GM12878 (cell line): ENCODE measurements at places on chromosomes 3 and 15. TPM values are rescaled to one million over a fixed set of nuclear protein-coding genes. Genes with fewer than 3 reads are reported as not detected.

- H3K4me1 ChIP-seq = no peaks in the 10 kb centered on the region
- H3K27ac ChIP-seq = no peak overlapping the region
- no peaks in the 10 kb centered on the region for H3K27me3 ChIP-seq
- no peak for DNase-seq
- peaks cover 6% of the 10 kb centered on the region for H3K36me3 ChIP-seq
Measured at GRCh38 chr15:30939161-30939560, 35.4 kb downstream of the FAN1 start.

DNA sequence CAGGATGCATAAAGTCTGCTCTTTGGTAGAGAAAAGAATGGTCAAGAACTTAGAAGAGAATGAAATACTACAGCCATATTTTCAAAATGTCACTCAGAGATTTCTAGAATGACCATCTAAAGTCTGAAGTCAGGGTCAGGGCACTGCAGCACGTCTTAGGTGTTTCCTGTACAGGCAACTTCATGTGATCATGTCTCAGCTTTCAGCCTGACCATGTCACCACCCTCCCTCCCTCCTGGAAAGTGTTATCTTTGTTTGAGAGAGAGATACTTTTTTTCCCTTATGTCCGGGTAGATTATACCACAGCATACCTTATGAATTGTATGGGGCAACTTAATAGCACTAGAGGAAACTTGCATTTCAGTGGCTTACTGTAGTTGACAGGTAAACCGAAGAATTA is 558.0 kb upstream of the TGFBR2 start:
- no peaks in the 10 kb centered on the region for H3K4me1 ChIP-seq
- H3K36me3 ChIP-seq = no peaks in the 10 kb centered on the region
- no peak overlapping the region for H3K4me3 ChIP-seq
- no peak for DNase-seq

DNA sequence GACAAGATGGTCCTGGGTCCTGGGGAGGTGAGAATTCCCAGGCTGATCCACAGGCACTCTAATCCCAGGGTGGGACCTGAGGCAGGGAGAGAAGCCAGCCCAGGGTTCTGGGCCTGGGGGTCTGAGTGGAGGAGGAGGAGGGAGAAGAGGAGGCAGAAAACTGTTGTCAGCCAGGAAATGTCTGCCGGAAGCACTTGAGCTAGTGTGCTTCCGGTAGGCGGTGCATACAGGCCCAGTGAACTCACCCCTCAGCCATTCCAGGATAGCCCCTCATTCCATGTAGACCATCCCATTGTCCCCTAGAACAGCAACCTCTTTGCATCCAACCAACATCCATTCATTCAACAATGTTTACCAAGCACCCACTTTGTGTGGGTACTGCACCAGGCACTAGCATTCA is 47.9 kb upstream of the LCTL start:
- H3K4me3 ChIP-seq = no peak overlapping the region
- H3K4me1 ChIP-seq = peaks cover 3% of the 10 kb centered on the region; the same call in 1 of the 2 replicates
- H3K36me3 ChIP-seq = no peaks in the 10 kb centered on the region
- no peak overlapping the region for H3K27ac ChIP-seq

DNA sequence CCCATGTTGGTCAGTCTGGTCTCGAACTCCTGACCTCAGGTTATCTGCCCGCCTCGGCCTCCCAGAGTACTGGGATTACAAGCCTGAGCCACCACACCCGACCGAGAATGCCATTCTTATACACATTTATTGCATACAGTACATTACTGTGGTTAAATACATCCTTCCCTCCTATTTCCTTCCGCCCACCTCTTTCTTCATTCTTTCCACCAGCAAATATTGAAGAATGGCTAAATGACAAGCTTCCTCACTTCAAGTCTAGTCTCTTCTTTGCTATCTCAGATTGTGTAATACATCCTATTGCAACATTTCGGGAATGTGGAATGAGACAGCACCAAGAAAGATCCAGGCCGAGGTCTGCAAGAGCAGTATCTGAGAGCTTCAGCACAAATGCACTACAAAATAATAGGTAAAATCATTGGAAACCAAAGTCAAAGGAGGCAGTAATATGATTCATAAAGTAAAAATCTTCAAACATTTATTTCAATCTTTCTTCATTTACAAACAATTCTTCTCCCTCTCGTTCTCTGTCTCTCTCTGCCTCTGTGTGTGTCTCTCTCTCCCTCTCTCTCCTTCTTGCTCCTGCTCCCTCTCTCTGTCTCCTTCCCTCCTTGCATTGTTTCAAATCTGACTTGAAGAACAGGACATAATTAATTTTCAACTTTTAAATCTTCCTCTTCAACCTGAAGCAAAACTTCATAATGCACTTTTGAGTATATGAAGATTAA is 94.7 kb upstream of the TGFBR2 start:
- H3K27me3 ChIP-seq = no peaks in the 10 kb centered on the region
- no peak for DNase-seq
- H3K4me1 ChIP-seq = no peaks in the 10 kb centered on the region
- H3K36me3 ChIP-seq = no peaks in the 10 kb centered on the region
- no peak overlapping the region for H3K4me3 ChIP-seq

DNA sequence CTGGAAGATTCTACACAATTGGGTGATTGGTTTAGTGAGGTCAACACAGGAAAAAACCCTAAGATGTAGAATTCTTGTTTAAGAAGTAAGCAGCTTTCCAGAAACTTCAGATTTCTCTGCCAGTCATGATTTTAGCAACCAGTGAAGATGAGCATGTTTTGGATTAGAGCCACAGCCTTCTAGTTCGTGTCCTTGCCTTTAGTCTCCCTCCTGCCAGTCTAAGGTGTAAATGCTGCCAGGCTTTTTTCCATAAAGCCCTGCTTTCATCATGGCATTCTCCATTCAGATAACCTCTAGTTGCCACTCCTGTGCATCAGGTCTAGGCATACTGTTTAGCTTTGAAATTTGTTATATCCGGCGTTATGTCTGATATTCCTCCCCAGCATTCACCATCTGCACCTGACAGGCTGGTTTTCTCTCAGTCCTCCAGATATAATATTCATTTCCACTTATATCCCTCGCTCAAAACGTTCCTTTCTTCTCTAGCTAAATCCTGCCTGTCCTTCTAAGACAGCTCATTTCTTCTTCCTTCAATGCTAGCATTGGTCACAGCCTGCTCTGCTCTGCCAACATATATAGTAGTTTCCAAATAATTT is 37.4 kb downstream of the SYN2 start:
- no peak overlapping the region for H3K27ac ChIP-seq
- no peaks in the 10 kb centered on the region for H3K36me3 ChIP-seq
- peaks cover 1% of the 10 kb centered on the region; the same call in 1 of the 2 replicates for H3K27me3 ChIP-seq
- H3K4me3 ChIP-seq = no peak overlapping the region
- no peaks in the 10 kb centered on the region for H3K4me1 ChIP-seq
- no peak for DNase-seq

- no peak for DNase-seq
- H3K4me1 ChIP-seq = peaks cover 4% of the 10 kb centered on the region; the same call in 1 of the 2 replicates
- no peaks in the 10 kb centered on the region for H3K27me3 ChIP-seq
- H3K4me3 ChIP-seq = no peak overlapping the region
- H3K36me3 ChIP-seq = no peaks in the 10 kb centered on the region; the same call in none of the 2 replicates
Measured at GRCh38 chr3:136893848-136894443, 31.9 kb downstream of the NCK1 start.

GRCh38 chr15:59223736-59224135 is 17.1 kb downstream of the LDHAL6B start:
- H3K4me1 ChIP-seq = no peaks in the 10 kb centered on the region
- H3K36me3 ChIP-seq = peaks cover 20% of the 10 kb centered on the region
- H3K27ac ChIP-seq = no peak overlapping the region
- H3K4me3 ChIP-seq = no peak overlapping the region

The ACP3 gene
- total RNA-seq = not detected in 2 replicates

The ESYT3 gene
- not detected in 2 replicates for total RNA-seq

The NSUN3 gene
- 10.4 and 10.6 TPM in 2 replicates for total RNA-seq

The SLC12A1 gene
- not detected in 2 replicates for total RNA-seq

The LYZL4 gene
- total RNA-seq = not detected in 2 replicates
